ENCODE measurements at places on chromosomes 2 and 18.

- no peak for DNase-seq
These were observed 608.9 kb downstream of the SUCLG1 start for GRCh38 chr2:83850071-83850725.

DNA sequence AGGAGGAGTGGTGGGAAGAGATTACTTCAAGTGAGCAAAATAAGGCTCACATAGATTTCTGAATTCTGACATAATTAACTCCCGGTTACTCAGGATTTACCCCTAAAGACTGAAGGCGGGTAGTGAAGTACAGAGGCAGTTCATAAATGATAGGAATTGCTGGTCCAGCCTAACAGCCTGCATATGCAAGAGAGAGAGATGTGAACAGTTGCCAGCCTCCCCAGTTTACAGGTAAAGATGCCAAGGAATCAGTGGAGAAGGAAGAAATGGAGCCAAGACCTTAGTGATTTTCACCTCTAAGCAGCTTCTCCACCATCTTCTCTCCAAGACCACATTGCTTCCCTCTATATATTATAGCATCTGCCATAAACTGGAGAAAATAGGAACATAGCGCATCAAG lies 91.8 kb upstream of the THUMPD2 start:
- no peak for DNase-seq

GRCh38 chr2:238574490-238575271 lies 148.0 kb downstream of the ASB1 start:
- DNase-seq: no peak

DNA sequence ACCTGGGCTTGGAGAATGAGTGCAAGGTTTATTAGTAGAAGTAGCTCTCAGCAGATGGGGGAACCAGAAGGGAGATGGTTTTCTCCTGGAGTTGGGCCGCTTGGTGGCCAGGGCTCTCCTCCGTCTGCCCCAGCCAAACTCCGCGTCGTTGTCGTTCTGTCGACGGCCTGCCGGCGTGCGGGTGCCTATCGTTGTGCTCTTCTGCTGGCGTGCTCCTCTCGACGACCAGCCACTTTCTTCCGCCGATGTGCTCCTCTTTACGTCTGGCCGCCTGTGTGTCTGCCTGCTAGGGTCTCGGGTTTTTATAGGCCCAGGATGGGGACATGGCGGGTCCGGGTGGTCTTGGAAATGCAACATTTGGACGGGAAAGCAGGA lies 119.1 kb downstream of the BMPR2 start:
- no peak for DNase-seq

DNA sequence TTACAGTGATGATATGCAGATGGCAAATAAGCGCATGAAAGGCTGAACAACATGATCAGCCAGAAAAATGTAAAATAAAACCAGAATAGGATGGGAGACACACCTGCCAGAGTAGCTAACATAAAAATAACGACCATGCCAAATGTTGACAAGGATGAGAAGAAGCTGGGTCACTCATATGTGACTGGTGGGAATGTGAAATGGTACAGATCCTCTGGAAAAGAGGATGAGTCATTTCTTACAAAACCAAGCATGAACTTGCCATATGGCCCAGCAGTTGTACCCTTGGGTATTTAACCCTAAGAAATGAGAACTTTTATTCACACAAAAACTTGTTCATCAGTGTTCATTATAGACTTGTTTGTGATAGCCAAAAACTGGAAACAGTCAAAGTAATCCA lies 143.8 kb downstream of the SH3BP4 start:
- no peak for DNase-seq

DNA sequence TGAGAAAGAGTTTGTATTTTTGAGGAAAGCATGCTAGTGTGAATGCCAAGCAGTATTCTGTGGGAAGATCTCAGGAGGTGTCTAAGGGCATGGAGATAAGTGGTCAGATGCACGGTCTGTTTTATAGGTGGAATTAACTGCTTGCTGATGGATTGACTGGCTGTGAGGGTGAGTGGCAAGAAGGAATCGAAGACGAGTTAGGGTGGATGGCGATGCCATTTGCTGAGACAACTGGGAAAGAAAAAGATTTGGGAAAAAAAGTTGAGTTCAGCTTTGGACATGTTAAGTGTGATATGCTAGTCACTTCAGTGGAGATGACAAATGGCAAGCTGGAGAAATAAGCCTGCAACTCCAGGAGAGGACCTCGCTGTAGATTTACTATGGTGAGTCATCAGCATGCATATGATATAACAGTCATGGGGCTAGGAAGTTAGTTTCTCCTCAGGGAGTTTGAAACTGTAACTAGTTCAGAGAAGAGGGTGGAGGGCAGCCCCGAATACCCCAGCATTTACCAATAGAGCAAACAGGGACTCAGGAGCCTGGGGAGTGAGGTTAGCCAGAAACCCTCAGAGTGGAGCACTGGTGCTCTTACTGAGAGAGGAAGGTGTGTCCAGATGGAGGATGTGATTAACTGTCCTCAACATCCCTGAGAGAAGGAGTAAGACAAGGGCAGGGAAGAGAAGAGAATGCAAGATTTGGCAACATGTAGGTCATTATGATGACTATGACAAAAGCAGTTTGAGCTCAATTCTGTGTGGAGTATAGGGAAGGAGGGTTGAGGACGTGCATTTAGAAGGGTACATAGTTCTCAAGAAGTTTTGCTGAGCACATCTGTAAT lies 2.0 kb upstream of the HK2 start:
- DNase-seq: no peak

DNA sequence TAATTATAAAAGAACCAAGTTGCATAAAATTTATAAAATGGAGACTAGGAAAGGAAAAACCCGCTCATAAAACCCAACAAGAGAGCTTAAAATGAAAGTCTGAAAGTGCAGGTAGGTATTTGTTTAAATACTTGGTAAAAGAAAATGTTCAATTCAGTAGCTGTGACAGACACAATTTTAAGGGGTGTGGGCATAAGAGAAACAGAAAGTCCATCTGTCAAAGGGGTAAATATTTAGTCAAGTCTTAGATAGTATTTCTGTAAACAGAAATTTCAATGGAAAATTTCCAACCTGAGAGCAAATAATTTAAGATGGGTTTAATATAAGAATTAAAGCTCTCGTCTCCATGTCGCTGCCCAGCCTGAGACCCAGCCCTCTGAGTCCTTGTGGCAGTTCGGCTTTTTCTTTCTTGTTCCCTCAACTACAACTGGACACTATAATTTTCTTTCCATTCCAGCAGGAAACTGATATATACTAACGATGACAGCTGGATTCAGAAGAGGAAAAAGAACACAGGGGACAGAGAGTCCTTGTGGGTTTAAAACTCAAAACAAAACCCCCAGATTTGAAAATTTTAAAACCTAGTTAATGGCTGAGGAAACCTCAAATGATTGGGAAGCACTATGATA lies 88.0 kb upstream of the ZFP36L2 start:
- DNase-seq: no peak

- no peak for DNase-seq
These were observed 35.5 kb downstream of the TMEFF2 start for GRCh38 chr2:192159208-192159607.

DNA sequence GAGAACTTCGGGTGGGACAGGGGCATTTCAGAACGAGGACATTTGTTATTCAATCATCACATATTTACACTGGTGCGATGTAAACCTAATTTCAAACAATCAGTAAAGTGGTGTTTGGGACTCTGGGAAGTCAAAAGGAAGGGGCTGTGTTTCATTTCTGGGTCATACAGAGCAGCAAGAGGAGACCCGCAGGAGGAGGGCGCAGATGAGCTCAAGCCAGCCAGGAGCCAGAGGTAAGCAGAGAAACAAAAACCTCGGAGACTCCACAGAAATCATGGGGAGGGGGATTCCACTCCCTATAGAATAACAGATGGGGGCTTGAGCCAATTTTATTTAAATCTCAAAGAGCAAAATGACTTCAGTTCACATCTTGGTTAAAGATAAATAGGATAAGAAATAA lies 55.4 kb downstream of the NEB start:
- DNase-seq: no peak

- no peak for DNase-seq
These were observed 216.4 kb upstream of the OSR1 start for GRCh38 chr2:19574778-19575260.

DNA sequence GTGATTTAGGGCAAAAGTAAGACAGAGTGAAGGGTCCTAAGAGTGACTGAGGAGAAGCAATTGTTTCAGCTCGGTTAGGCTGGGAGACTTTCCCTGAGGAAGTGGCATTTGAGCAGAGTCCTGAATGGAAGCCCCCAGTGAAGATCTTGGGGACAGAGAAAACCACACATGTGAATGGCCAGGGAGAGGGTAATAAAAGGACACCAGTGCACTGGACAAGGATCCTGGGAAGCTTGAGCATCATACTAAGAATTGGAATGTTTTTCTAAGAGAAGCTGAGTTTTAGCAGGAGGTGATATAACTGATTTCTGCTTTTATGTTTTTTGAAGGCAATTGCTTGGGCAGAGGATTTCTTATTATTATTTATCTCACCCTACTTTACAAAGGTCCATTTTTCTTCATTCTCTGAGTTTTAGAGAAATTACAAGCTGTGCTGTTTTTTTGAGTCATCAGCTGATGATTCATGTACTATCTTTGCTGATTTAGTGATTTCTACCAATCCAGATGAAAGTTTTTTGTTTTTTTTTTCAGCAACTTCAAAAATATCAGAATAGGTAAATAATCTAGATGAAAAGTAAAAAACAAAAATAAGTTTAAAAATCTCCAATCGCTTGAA lies 43.5 kb downstream of the MFSD6 start:
- no peak for DNase-seq

DNA sequence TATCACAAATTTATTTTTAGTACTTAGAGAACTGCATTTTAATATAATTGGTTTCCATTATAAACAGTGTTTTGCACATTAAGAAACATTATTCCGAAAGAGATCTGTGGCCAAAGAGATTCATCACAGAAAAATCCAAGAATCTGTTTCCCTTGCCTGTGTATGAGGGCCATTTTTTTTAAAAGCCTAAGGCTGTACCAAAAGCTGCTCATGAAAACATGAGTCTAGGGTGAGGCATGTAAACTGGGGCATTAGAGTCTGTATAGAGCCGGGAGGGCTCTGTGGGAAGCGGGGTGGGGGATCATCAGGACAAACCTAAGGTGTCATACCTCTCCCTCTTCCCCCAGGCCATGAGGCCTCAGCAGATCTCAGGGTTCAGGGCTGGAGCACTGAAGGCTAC lies 223.8 kb downstream of the FBXO15 start:
- DNase-seq: no peak

- DNase-seq: no peak
These were observed 34.1 kb downstream of the RASGRP3 start for GRCh38 chr2:33510586-33510968.

DNA sequence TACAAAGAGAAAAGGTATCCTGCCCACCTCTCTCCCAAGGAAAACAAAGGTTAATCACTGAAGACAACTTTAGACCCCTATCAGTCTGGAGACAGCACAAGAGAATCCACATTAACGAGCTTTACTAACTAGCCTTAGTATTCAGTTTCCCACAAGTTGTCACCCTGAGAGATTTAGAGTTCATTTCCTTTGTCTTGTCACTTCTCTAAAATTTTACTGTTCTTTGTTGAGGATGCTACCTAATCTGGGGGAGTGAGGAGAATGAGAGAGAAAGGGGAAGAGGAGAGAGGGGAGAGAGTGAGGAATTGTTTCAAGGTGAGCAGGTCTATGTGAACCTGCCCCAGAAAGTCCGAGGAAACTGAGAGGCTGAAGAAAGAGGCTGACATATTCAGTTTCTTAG lies 28.4 kb downstream of the C2orf76 start:
- DNase-seq: no peak

DNA sequence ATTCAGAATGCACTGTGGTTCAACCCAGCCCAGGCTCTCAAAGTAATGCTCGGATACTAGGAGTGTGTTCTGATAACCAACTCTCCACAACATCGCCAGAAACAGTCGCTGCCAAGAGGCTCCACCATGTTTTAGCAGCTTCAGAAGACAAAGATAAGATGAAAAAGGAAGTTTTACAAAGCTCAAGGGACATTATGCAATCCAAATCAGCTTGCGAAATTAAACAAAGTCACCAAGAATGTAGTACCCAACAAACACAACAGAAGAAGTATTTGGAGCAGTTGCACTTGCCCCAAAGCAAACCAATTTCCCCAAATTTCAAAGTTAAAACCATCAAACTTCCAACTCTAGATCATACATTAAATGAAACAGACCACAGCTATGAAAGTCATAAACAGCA lies 360.9 kb downstream of the XIRP2 start:
- no peak for DNase-seq

DNA sequence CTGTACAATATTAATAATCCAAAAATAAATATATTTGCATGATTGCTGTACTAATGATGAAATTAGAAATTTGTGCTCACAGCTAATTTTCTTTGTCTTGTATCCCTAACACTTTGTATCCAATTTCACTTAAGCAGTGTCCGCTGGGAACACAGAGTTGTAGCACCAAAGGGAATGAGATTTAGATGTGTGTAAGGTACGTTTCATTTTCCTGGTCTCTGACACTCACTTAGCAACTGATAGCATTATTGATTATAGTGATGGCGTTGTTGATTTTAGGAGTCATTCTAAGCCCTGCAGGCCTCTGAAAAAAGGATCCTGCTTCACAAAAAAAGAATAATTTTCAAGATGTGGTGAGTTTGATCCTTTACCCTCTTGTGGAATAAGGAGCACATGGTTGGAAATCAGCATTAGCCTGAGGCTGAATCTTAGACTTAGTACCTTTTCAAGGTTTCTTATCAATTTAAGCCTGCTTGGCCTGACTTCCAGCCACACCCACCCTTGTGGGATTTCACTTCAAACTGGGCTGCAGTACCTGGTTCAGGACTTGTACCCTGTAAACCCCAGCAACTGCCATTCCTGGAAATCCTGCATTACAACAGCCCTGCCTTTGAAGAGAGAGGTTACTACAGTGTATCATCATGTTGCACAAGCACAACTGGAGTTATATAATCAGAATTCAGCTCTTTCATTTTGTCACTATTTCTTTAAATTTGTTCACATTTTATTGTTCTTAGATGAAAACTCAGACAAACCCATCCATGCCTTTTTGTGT lies 116.2 kb downstream of the RND3 start:
- DNase-seq: no peak

GRCh38 chr2:35447215-35447614 lies 908.4 kb upstream of the CRIM1 start:
- no peak for DNase-seq

- no peak for DNase-seq
These were observed 16.2 kb upstream of the TMEM178A start for GRCh38 chr2:39649511-39649910.

GRCh38 chr2:119546447-119546767 lies 2.2 kb downstream of the CFAP221 start:
- DNase-seq: no peak

DNA sequence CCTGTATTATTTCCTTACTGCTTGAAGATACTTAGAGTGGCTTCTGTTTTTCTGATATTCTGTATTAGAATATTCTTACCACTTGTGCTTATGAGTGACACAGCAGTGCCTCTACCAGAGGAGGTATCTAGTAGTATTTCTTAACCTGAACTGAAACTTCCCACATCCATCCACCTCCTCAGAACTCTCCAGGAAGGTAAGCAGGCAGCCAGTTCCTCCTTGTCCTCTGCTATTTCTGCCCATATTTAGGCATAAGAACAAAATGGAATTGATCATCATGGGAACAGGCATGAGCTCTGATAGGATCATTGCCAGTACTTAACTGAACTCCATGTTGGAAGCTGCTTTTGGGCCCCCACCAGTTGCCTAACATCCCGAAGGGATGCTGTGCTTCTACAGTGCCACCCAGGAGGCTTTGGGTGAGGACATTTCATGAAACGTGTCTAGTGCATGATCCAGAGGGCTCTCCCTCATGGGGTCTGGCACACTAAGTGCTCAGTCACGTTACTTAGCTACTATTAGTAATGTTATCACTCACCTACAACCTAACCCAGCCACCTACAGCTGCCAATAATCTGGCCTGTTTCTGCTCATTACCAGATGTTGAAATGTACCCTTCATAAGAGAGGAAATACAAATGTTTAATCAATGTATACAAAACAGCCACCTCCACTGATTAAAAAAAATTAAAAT lies 520.7 kb downstream of the EIPR1 start:
- DNase-seq: no peak

Measured in stimulated activated CD4-positive, alpha-beta T cell treated with anti-CD3 and anti-CD28 coated beads, TNF-alpha, amount 100 ng/mL, for 48 hours (primary cell).